Stimulated activated CD8-positive, alpha-beta memory T cell treated with anti-CD3 and anti-CD28 coated beads, Interleukin-4, amount 100 ng/mL, for 1 hour (primary cell): ENCODE measurements at places on chromosomes 16 and 17.

DNA sequence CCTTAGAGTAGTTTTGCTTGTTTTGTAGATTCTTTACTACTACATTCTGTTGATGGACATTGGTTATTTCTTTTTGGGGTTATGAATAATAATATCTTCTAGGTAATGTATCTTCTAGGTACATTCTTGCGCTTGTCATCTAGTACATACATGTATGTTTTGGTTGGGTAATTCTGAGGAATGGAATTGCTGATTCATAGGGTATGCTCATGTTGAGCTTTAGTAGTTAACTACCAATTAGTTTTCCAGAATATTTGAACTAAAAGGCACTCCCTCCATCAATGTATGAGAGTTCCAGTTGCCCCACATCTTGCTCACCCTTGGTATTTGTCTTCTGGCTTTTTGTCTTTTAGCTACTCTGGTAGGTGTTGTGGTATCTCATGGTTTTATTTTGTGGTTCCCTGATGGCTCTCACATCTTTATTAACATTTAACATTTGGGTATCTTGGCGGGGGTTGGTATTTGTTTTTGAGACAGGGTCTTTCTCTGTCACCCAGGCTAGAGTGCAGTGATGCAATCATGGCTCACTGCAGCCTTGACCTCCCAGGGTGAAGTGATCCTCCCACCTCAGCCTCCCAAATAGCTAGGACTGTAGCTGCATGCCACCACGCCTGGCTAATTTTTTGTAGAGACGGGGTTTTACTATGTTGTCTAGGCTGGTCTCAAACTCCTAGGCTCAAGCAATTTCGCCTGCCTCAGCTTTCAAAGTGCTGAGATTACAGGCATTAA, 47.1 kb downstream of the SLC6A4 start:
- no peak for DNase-seq

DNA sequence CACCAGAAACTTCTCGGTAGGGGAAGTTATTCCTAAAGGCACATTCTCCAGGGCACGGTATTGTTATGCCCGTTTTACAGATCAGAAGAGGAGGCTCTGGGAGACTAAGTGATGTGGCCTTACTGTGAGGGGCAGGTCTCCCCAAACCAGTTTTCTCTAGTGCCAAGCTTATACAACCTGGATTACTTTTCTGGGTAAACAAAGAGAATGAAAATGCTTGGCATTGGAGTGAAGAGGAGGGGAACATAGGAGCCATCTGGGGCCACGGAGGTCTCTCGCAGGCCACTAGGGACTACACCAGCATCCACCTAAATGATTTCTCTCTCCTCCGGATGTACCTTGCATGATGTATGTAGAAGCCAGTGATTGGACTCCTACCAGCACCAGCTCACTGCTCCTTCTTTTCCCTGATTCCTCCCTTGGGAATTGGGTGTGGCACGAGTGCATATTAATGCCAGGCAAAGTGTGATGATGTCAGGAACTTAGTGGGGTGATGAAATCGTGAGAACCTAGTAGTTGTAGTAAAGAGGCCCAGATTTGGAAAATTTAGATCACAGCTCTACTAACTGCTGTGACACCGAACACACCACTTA, 674 bp downstream of the TOM1L1 start:
- DNase-seq = no peak

GRCh38 chr17:15257258-15257788, 7.8 kb downstream of the PMP22 start:
- DNase-seq = no peak

DNA sequence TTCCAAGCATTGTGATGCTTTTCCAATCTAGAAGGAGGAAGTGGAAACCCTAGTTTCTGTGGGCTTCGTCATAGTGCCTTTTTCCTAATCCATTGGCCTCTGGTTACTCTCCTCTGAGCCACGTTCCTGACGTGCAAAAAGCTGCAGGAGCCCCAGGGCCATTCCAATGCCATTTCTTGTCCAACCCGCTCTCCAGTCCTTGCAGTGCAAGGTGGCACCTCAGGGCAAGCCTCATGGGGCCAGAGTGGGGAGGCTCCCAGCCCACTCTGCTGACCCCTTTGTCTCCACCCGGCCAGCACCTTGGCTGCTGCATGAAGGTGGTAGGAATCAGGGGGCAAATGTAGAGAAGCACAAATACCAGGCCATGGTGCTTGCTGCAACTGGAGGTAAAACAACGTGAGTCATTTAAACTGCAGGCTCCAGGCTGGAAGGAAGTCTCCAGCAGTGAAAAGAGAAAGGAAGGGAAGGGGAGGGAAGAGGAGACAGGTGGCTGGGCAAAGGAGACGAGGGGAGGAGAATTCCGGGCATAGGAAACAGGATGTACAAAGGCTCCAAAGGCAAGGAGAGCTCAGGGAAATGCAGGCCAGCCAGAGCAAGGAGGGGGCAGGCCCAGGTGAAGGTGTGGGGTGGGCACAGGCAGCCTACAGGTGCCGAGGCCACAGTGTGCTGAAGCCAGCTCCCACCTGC, 168.2 kb upstream of the TNRC6C start:
- no peak for DNase-seq

GRCh38 chr16:27972500-27972899, 91.0 kb downstream of the GSG1L start:
- DNase-seq = peak; percentile 17

- DNase-seq = no peak
Observed at GRCh38 chr17:17081304-17081940, 39.2 kb downstream of the MPRIP start.

DNA sequence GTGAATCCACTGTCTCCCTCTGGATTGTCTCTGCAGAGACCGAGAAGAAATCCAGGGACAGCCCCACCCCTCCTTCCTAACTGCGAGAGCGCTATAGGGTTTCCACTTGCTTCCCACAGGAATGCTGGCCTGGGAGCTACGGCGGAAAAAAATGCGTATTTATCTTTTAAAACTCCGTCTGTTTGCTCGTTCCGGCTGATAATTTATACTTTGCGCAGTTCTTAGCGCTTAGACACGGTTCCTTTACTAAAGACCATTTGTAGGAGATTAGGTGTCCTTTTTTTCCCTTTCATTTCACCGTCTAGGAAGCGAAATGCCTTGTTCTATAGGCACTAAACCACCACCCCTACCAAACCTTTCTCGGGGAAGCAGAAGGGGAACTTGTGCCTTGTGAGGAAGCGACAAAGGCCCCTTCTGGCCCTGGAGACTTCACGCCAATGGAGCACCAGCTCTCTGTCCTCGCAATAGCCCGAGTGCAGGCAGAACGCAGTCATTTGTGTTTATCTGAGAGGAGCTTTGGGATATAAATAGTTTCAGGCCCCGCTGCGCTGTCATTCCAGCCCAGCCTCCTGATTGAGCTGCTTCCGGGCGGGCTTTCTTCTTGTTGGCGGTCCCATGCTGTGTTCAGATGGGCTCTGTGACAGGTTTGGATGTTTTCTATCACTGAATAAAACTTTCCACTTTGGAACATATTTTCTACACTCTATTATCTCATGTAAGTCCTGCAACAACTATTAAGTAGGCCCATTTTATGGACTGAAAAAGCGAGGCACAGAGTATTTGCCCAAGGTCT, 791 bp upstream of the SUPT4H1 start:
- DNase-seq = no peak

- no peak for DNase-seq
Observed at GRCh38 chr17:80262291-80262690, 1.6 kb downstream of the RNF213 start.

GRCh38 chr17:75301502-75302206, 12.4 kb upstream of the SLC25A19 start:
- no peak for DNase-seq

- no peak for DNase-seq
Observed at GRCh38 chr17:35752945-35753764, at the start of gene GAS2L2. TSS of gene GAS2L2 (minus strand) at chr17:35753239. CDS start at chr17:35752850, 389 bp downstream.

DNA sequence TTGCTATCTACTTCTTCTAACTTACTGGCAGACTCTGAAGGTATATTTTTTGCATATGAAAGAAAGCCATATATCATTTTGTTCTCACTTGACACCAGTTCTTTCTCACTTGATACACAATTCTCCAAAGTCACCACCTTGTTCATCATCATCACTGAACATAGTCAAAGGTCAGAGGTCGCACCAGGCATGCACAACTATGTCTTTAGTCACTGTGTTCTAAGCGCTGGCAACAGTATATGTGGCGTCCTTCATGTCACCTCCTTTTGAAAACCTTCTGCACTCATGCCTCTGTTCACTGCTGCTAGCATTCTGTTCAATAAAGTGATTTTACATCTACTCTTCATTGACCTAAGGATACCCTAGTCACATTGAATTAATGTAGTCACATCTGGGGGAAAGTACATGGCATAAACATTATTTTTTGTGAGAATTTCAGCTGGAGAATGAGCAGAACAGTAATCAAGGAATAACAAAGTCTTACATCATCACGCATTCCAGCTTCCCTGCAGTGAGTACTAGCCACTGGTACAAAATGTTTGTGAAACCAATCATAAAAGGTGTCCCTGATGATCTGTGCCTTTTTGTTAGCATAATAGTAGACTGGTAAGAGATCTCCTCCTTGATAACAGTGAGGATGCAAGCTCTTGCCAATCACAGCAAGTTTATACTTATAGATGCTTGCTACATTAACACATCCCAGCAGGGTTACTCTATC, 20.5 kb upstream of the TBX4 start:
- no peak for DNase-seq

- no peak for DNase-seq
Observed at GRCh38 chr17:72804949-72805707, 287.4 kb downstream of the SLC39A11 start.

GRCh38 chr17:38844261-38844757, 9.2 kb downstream of the RPL23 start:
- DNase-seq = no peak

DNA sequence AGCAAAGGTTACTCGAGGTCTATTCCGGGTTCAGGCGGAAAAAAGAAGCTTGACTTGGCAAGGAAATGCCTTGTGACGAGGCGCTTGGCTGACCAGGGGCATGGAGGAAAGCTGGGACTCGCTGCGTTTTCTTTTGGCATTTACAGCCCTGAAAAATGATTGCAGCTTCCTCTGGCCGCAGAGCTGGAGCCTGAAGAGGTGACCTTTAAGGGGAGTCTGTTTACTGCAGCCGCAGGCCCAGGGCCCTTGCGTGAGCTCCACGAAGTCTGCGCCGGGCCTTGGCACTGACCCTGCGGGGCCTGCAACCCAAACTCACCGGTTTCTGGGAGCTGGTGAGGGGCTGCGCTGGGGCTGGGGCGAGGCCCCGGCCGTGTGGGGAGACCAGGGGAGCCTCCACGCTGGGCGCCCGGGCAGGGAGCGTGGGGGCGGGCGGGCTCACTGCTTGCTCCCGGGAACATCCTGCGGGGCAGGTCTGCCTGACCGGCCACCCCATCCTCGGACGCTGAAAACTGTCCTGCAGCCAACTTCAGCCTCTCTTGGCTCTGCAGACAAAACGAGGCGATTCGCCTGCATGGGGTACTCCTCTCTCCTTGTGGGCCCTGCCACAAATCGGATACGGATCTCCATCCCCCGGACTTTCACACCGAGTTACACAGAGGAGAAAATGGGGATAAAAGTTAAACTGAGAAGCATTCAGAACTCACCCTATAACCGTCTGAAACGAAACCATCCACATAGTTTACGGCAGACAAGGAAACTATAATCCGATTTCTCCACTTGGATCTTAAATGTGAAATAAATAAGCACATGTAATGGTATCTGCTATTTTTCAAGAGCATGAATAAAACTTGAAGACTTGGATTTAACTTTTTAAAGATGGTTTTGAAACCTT, 206.3 kb upstream of the FOXF1 start:
- no peak for DNase-seq

DNA sequence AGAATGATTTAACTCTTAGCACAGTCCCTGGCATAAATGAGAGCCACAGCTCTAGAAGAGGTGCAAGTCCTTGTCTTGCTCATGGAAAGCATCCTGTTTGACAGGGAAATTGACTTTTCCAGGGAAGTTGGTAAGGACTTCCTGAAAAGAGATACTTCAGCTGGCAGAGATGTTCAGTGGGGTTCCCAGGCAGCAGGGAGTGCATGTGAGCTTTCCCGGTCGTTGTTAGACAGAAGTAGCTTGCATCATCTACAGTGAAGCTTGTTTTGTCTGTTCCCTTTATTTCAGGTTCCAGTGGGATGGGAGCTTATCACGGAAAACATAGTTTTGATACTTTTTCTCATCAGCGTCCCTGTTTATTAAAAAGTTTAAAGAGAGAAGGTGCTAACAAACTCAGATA, 22.9 kb downstream of the ALDH3A2 start:
- no peak for DNase-seq

DNA sequence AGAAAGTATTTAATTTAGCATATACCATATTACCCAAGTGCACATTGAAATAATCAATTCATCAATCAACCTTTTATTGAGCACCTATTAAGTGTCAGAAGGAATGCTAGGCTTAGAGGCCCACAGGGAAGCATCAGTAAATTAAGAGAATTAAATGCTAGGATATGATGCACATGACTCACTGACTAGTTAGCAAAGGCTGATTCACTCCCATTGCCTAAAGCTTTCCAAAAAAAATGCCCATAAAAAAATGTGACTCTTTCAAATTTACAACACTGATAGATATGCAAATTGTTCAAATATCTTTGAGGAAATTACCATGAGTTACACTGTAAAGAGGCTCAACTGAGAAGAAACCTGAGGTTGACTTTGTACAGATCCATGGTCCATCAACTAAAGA, 883.3 kb downstream of the CDH11 start:
- no peak for DNase-seq

GRCh38 chr17:57918017-57918895, 37.0 kb downstream of the CUEDC1 start:
- DNase-seq = no peak

DNA sequence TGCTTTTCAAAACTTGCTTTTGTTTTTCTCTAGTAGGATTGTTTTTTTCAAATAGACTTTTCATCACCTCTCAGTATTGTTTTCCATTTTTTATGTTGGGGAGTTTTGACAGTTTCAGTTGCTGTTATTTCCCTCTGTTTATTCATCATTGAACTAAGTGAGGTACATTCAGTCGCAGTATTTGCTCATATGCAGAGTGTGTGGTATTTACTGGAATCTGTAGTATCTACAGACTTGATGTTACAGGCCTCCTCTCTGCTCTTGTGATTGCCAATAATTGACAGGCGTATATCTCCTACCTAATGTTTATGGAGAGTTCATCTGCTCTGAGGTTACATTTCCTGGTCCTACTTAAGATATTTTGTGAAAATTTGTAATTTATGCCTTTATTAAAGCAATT, 49.6 kb downstream of the COX10 start:
- DNase-seq = no peak

DNA sequence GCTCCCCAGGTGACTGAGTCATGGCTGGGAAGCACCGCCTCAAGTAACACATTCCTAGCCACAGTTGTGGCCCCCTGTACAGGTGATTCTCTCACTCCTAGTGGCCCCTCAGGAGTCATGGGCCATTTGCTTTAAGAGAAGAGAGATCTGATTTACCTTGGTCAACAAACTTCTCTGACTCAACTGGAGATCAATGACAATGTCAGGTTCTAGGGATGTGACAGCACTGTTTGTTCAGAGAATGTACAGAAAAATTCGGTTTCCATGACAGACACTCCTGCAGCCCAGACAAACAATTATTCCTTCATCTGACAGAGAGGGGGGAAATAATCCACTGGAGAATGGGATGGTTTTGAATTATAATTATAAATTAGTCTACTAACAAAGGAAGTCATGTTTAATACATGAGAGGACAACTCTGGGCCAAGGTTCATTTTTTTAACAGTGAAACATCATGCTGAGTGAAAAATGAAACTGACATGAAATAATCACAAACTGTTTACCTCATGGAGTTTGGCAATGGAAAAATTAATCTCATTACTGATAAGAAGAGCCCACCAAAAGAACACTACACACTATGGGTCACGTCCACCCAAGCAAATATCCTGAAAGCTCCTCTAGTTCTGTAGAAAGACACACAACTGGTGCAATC, 9.7 kb downstream of the ERN1 start:
- no peak for DNase-seq

GRCh38 chr16:77617996-77618395, 104.3 kb upstream of the NUDT7 start:
- no peak for DNase-seq
